ENCODE measurements at places on chromosomes 1 and 21.

- DNase-seq = no peak
These were observed 40.2 kb downstream of the GPR161 start for GRCh38 chr1:168096296-168097165.

GRCh38 chr21:46004168-46004861, 22.7 kb downstream of the COL6A1 start:
- no peak for DNase-seq

GRCh38 chr1:228062812-228063211, 19.7 kb upstream of the ARF1 start:
- no peak for DNase-seq

GRCh38 chr1:115976921-115977498, 697 bp downstream of the SLC22A15 start:
- no peak for DNase-seq

- DNase-seq = no peak
These were observed 18.2 kb downstream of the LDLRAP1 start for GRCh38 chr1:25561421-25562100.

DNA sequence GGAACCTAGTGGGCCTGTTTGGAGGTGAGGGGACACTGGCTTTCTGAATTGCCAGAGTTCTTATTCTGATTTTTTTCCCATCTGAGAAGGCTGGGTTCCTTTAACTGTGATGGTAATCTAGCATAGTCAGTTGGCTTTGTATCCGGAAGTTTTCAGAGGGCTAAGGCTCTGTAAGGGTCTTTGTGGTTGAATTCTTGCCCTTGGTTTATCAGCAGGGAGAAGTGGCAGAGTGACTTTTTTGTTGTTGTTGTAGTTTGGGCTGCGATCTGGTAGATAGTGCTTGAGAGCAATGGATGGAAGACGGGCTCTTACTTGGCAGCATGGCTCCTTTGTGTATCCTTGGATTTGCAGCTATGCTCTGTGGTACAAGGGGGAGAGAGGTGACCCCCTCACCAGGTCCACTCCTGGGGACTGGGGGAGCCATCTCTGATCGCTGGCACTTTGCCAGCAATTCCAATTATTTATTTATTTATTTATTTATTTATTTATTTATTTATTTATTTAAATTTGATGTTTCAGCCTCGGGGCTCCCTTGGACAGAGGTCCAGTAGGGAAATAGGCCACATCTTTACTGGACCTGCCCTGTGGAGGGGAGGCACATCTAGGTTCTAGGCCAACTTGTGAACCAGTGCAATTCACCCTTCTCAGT, 18.5 kb downstream of the TCP10L start:
- DNase-seq = no peak

GRCh38 chr1:155909894-155910293, 1.3 kb downstream of the RIT1 start:
- DNase-seq = no peak

- DNase-seq = peak; percentile 46
These were observed 71.9 kb upstream of the EFHD2 start for GRCh38 chr1:15337656-15338402.

- DNase-seq = no peak
These were observed 267.3 kb upstream of the DUSP10 start for GRCh38 chr1:222009105-222009730.

DNA sequence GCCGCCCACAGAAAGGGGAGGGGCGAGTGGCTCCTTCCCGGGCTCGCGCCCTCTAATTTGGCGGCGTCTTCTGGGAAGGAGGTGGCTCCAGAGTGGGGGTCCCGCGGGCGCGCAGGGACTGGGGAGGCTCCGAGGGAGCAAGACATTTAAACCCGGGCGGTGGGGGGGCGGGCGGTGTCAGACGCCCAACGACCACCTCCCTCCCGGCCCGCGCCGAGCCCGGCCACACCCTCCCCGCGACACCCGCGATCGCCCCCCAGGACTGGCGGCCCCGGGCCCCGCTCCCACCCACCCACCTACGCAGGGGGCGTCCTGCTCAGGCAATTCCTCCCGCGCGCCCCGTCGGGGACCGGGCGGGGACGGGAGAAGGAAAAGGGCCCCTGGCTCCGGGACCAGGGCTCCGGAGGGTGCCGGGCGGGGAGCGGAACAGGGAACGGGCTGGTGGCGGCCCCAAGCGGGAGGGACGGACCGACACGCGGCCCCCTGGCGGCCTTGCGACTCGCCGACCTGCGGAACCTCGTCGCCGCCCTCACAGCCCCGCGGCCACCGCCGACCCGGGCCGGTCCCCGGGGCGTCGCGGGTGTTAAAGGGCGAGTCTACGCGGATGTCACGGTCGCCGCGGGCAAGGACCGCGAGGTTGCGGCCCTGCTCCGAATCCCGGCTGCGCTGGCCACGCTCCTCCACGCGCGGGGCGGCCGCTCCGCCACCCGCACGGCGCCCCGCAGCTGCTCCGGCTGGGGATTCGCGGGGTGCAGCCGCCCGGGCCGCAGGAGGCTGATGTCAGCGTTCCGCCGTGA, 94.0 kb upstream of the FMN2 start:
- DNase-seq = no peak

DNA sequence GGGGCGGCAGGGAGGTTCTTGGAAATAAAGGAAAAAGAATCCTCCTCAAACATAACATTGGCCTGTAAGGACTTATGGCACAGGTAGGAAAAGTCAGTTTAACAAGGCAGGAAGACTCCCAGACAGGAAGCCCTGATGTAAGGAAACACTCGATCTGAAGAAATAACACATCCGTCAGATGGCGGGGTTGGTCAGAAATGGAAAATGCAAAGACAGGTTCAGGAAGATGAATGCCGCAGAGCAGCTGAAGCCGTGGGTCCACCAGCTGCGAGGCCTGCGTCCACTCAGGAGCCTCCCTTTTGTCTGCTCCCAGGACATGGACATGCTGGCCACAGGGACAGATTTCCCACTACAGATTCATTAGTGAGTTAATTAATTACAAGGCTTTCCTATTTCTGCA, 3.8 kb downstream of the RSPH1 start:
- no peak for DNase-seq

DNA sequence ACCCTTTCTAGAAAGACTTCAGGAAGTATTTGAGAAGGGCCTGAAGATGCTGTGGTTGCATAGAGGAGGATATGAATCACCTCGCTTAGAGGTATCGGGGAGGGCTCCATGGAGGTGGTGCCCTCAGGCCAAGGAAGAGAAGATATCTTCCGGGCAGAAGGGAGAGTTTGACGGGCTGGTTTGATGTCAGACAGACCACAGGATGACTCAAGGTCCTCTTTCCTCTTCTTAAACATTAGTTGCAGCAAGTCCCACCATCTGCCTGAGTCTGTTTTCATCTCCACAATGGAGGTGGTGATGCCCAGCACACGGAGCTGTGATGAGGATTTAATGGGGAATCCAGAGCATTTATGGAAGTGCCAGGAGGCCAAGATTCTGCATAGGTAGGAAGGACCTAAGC, 25.1 kb upstream of the RUNX3 start:
- peak; percentile 55 for DNase-seq

DNA sequence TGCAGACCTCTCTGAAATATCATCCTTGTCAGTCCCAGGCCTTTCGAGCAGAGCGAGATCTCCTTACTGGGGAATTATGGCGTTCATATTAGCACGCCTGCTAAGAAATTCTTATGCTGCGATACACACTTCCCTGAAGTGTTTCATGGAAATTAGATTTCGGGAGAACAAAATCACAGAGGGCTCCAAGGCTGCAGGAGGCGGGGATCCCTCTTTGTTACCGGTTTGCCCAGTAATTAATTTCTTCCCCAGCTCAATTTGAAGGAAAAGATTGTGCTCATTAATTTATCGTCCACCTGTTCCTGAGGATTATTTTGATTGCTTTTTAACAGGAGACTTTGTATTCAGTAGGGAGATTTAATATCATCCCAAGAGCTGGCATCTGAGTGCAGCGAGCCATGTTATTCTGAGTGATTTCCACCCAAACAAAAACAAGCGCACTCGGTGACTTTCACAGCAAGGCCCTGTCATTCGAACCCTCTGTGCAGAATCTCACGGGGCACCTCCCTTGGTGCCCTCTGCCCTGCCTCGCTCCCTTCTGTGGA, 202.3 kb upstream of the GALNT2 start:
- no peak for DNase-seq

GRCh38 chr1:113390871-113391648, 745 bp downstream of the MAGI3 start:
- no peak for DNase-seq

DNA sequence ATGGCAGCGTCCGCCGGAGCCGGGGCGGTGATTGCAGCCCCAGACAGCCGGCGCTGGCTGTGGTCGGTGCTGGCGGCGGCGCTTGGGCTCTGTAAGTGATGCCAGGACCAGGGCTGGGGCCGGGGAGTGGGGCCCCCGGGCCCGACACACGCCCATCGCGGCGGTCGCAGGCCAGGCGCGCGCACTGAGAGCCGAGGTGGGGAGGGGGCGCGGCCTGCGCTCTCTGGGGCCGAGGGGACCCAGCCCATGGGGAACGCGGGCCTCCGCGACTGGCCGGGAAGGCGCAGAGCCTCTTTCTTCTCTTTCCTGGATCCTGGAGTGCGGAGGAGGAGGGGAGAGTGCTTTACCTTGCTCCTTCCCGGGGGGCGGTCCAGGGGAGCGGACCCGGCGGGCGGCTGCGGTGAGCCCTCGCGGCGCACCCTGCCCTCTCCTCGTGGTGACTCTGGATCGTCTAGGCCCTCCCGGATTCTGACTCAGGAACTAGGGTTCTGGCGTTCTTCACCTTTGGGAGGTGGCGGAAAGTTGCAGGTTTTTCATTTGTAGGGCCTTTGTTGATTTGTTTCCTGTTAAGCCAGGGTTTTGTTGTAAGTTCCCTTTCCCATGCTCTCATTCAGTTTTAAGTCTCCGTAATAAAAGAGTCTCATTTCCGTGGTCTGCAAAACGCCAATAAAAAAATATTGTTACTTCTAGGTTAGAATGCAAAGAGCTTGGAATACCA, 529 bp downstream of the MPZL1 start:
- DNase-seq = no peak

- DNase-seq = no peak
These were observed 201.4 kb upstream of the SGIP1 start for GRCh38 chr1:66332548-66332901.

- no peak for DNase-seq
These were observed 292.1 kb downstream of the SETD4 start for GRCh38 chr21:35768187-35768586.

GRCh38 chr1:76939817-76940216, 72.5 kb downstream of the ST6GALNAC5 start:
- DNase-seq = no peak

- no peak for DNase-seq
These were observed 51.1 kb downstream of the IER5 start for GRCh38 chr1:181139631-181140061.

- DNase-seq = no peak
These were observed 103.6 kb upstream of the BACE2 start for GRCh38 chr21:41064334-41064791.

- no peak for DNase-seq
These were observed 40.3 kb downstream of the EPHA2 start for GRCh38 chr1:16115468-16115983.

- no peak for DNase-seq
These were observed 6.4 kb downstream of the TCHH start for GRCh38 chr1:152108882-152109222.

DNA sequence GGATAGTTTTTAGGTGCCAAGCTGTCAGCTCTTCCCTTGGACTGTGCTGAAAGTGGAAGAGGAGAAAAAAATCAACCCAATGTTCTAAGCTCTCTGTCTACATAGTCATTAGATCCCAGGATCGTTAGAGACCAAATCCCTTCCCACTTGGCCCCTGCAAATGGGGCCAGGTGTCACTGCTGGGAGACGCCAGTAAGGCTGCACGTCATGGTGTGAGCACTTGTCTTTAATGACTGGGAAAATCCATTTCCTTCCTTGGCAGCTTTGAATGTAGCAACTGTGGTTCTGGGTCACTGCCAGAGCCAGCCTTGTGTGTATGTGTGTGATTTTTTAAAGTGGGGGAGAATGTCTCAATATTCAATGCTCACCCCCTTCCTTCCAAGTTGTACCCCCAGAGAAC, 59.9 kb downstream of the MAN1C1 start:
- DNase-seq = no peak

GRCh38 chr1:30920827-30921226, 12.3 kb upstream of the SDC3 start:
- no peak for DNase-seq

DNA sequence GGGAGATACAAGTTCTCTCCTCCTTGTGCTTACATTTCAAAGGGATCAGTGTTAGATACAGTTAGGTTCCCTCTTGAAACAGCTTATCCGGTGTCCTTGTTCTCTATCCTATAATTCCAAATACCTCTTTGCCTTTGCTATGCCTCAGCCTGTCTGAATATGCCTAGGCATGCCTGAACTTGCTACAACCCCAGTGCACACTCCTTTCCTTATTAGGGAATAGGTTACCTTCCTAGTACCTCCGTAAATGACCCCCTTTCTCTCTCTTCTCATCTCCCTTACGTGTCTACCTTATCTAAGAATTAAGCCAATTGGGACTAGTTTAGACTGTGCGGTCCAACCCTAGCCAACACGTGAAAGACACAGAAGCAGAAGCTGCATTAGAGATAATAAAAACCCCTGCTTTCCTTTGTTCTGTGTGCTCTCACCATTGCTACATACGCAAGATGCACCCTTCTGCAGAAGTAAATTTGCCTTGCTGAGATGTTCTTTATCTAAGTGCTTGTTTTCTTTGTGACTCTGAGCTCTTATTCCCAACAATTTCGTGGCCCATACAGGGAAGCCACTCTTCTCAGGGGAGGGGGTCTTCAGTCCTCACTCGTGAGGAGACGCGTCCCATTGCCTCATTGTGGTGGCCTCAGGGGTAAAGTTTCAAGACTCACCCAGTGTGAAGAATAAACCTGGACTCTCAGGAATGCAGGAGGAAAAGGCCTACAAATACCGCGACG, 802.1 kb downstream of the PLA2G4A start:
- no peak for DNase-seq

GRCh38 chr1:83095570-83095969, 903.4 kb downstream of the TTLL7 start:
- DNase-seq = no peak

- DNase-seq = no peak
These were observed 125.5 kb downstream of the CHRM3 start for GRCh38 chr1:239511875-239512274.

DNA sequence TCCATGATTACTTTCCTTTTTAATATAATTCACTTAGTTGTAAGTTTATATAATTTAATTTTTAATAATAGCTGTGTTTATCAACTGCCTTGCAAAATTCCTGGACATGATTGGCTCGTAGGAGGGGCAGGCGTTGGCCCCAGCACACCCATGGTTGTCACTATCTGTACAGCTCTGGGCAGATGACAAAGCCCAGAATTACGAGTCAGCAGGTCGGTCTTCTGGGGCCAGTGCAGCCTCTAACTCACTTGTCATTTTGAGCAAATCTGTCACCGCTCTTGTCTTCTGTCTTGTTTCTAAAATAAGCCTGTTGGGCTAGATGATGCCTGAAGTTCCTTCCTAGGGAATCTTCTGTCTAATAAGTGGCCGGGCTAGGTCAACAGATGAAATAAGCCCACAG, 21.4 kb upstream of the LRRC38 start:
- no peak for DNase-seq

GRCh38 chr1:95013950-95014574, 58.7 kb downstream of the ALG14 start:
- DNase-seq = no peak
